NCI-H1694 treated with DMSO at 0.1 percent for 48 hours (cell line): ENCODE measurements at places on chromosomes 2 and 18.

- DNase-seq: no peak
Observed at GRCh38 chr2:241905716-241906377, 36.3 kb downstream of the RTP5 start.

DNA sequence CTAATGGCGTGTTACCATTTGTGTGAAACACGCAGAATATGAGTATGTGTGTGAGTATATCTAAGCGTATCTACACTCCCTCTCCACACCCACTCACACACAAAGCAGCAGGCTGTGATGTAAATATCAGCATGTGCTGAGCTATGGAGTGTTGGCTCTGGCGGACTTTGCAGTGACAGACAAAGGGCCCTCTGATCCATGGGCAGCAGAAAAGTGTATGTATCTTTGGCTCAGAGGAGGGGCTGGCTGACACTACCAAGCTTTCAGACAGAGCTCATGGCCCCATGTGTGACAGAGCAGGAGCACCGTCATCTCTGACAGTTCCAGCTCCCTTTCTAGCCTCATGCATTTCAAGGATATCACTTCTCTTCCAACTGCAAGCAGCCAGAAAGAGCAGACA, 57.2 kb upstream of the ASB18 start:
- DNase-seq: no peak

- DNase-seq: no peak
Observed at GRCh38 chr2:175806570-175806969, 195.5 kb downstream of the LNPK start.

GRCh38 chr2:128105072-128105471, 14.1 kb downstream of the UGGT1 start:
- no peak for DNase-seq

- DNase-seq: no peak
Observed at GRCh38 chr2:178219247-178219646, 24.9 kb downstream of the OSBPL6 start.

- no peak for DNase-seq
Observed at GRCh38 chr2:15860760-15861159, 79.6 kb upstream of the MYCN start.
